AG08395 (cell line): ENCODE measurements at places on chromosomes 2 and 18.

DNA sequence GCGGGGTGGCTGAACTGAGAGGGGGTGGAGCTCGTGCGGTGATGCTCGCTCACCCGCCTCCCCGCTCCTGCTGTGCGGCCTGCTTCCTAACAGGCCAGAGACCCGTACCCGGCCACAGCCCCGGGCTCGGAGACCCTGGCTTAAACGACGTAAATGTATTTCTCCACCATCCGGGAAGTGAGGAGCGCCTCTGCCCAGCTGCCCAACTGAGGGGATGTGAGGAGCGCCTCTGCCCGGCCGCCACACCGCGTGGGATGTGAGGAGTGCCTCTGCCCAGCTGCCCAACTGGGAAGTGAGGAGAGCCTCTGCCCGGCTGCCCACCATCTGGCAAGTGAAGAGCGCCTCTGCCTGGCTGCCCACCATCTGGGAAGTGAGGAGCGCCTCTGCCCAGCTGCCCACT lies 110.6 kb downstream of the HS6ST1 start:
- no peak for DNase-seq

DNA sequence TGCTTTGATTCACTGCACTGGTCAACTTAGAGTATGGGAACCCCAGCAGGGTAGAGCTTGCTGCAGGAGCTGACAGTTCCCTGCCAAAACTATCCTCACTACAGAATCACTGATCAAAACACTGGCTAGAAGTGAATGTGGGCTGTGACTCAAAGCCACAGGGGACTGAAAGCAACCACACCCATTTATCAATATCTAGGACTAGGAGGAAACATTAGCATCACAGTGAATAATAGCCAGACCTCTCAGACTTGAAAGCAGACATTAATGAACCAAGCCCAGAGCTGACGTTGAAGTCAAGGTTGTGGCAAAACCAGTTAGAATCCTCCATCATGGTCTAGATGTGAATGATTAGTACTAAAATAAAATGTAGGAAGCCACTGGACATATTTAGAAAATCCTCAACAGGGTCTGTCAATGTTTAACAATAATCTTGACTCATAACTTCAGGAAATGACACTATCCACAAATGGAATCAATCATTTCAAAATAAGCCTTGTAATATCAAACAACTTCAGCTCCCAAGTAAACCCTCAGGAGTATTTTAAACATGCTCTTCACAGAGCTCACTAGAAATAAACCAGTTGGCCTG lies 131.4 kb downstream of the CDH20 start:
- DNase-seq = no peak

- peak; percentile 66 for DNase-seq
Measured at GRCh38 chr2:226699321-226699720, 100.3 kb downstream of the IRS1 start.

GRCh38 chr2:44838116-44838790 lies 103.2 kb upstream of the SIX3 start:
- no peak for DNase-seq

DNA sequence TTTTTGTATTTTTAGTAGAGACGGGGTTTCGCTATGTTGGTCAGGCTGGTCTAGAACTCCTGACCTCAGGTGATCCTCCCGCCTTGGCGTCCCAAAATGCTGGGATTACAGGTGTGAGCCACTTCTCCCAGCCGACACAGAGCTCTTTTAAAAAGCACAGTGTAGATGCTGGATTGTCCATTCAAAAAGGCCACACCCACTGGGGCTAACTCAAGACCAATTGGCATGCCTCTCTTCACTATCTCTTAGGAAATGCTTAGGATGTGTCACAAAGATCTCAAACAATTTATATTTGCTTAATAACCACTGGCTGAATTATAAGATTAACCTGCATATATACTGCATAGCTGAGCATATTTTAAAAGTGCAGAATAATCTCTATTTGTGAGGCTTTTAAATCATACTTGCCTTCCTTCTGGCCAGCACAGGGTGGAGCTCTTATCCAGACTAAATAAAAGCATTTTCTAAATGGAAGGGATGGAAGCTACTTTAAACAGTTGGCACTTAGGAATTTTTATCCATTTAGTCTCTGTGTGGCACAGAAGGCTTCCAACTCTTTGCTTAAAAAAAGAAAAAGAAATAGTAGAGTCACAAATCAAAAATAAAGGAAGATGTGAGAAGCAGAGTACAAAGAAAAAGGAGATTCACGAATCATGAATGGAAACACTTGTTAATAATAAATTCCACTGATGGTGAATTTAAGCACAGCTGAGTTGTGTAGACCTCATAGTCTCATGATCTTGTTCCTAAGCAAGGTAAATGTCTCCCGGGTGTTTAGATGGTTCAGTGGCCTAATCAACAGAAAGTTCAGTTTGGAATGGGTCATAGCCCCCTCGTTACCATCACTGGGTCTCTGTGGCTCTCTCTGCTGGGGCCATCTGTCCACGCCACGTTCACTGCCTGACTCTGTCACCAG lies 22.4 kb downstream of the CRYGD start:
- DNase-seq = peak; percentile 26

- no peak for DNase-seq
Measured at GRCh38 chr2:232030229-232030628, 68.7 kb downstream of the DIS3L2 start.

DNA sequence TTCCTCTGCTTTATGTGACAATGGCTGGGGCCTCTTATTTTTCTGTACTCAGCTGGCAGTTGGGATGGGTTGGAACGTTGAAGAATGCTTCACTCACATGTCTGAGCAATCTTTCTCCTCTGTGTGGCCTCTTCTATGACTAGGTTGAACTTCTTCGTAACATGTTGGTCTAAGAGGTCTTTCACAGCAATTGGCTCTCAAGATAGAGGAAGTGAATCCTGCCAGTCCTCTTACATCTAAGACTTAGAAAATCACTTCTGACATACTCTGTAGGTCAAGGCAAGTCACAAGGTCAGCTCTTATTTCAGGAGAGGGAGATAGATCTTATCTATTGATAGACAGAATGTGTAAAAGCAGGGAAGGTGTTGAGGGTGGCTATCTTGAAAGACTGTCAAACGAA lies 174.1 kb downstream of the NYAP2 start:
- DNase-seq = no peak

DNA sequence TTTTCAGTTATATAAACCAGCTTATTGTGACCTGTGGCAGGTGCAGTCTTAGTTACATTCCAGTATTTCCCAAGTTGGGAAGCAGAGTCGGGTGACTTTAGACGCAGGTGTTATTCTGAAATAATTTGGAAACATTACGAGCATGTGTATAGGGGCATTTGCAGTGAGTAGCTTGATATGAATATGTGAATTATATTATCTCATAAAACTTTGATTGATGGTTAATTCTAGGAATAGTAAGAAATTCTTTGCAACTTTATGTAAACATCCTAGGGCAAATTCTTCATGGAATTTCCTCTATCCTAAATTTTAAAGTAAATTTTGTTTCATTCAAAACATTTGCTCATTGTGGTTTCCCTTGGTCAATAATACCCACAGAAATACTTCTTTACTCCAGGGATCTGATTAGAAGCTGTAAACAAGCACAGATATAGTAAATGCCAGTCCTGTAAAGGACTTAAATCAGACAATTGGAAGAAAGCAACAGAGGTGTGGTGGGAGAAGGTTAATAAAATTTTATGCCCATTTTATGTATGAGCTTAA lies 580.6 kb upstream of the CDH2 start:
- DNase-seq = no peak

DNA sequence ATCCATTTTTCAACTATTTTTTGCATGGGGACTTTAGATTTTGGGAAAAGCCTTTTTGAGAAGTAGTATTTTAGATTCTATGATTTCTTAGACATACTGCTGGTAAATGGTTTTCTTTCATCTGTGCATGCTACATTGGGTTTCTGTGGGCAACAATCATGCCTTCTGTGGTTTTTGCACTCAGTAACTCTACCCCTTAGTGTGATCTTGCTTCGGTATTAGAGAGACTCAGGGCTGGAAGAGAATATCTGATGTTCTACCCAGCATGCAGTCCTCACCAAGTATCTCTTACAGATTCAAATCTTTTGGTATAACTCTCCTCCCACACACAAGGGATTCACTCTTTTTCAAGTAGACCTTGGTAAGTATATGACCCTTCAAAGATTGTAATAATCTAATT lies 183.0 kb downstream of the PMAIP1 start:
- no peak for DNase-seq

DNA sequence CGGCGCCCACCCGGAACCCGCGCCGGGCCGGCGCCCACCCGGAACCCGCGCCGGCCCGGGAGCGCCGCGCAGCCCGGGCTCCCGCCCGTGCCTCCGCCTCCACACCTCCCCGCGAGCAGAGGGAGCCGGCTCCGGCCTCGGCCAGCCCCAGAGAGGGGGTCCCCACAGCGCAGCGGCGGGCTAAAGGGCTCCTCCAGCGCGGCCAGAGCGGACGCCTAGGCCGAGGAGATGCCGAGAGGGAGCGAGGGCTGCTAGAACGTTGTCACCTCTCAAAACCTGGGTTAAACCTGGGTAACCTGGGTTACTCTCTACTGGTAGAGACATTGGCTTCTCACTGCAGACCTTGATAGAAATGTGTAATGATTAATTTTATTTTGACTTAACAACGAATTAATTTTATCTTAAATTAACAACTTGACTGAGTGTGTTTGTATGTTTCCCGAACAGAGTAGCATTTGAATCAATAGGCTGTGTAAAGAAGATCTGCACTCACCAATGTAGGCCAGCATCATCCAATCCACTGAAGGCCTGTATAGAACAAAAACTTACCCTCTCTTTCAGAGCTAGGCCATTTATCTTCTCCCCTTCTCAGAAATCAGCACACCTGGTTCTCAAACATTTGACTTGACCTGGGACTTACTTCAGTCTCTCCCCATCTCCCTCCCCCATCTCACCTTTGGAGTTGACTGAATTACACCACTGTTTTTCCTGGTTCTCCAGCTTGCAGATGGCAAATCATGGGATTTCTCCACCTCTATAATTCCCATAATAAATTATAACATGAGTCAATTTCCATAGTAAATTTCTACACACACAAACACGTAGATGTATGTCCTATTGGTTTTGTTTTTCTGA lies 242.7 kb downstream of the ASXL3 start:
- DNase-seq = no peak

- no peak for DNase-seq
Measured at GRCh38 chr2:60354713-60355112, 198.7 kb downstream of the BCL11A start.

DNA sequence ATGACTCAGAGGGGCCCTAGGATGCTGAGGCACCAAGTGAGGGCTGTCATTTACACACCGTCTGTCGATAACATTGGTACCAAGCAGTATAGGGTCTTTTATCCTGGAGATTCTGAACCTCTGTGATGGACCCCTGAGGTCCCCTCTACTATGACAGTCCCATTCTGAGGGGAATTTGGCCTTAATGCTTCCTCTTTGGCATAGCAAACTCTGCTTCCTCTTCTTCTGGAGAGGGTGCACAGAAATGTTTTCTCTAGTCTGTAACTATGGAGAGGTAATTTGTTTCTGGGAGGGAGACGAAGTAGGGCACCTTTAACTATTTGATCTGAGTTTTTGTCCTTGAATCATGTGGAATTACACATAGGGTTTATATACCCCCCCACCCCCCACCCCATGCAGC lies 44.8 kb downstream of the INPP4A start:
- no peak for DNase-seq

DNA sequence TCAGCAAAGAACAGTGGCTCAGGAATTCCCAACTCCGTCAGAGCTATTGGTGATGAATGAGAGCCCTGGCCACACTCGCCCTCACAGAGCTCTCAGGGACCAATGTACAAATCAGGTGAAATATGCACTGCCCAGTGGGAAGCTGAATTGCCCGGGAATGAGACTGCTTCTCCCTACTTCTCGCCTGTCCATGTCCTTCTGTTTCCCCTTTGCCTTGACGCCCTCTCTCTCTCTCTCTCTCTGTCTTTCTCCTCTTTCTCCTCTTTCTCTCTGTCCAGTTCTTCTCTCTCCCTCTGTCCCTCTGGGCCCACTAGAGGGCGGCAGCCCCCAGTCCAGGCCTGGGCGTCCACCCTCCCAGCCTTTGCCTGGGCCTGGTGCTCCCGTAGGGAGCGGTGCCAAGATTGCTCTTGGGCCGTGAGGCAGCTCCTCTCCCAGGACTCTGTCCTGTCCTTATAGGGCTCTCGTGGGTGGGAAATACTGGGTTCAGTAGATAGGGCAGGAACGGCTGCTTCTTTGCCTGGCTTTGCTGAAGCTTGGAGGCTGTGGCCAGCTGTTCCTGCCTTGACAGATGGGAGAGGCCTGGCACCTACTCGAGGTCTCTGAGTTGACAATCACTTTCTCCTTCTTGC lies 28.4 kb upstream of the PUM2 start:
- peak; percentile 91 for DNase-seq

DNA sequence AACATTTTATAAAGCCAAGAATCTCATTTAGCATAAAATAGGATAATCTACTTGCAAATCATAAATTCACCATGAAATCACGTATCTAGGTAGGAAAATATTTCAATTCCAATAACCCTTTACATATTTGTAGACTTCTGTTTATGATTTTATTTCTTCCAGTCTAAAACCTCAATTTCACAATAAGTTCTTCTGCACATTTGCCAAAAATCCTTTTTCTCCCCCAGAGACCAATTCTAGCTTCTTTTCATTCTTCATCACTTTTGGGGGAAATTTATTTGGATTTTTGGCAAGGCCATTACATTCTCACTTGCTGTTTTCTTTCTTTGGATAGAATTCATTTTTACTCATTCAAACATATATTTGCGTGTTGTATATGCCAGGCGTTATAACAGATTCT lies 86.8 kb downstream of the SPRED2 start:
- peak; percentile 48 for DNase-seq

GRCh38 chr2:140759426-140760156 lies 1371.2 kb downstream of the LRP1B start:
- no peak for DNase-seq

DNA sequence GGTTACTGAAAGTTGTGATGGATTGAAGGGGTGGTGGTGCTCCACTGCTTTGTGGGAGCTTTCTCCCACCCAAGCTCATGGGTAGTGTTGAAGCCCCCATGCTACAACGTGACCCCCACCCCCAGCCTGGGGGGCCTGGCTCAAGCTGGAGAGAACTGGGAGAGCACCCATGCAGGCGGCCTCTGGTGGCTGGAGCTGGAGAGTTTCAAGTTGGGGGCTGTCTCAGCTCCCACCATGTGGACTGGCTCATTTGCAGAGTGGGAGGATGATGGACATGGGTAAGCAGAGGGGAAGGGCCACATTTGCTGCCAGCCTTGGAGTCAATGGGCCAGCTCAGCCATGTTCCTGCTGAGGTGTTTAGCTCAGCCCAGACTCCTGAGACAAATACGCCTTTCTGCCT lies 62.8 kb downstream of the INPP4A start:
- no peak for DNase-seq

- no peak for DNase-seq
Measured at GRCh38 chr2:44398243-44398897, 36.6 kb downstream of the CAMKMT start.

DNA sequence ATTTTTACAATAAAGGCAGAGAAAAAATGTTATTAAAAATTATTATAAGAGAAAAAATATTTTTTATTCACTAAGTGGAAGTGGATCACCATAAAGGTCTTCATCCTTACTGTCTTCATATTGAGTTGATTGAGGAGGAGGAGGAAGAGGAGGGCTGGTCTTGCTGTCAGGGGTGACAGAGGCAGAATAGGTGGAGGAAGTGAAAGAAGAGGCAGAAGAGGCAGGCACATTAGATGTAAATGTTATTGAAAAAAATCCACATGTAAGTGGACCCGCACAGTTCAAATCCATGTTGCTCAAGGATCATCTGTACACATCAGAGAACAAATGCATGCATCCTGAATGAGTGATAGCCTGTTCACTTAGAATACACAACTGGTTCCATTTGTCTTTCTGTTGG lies 6.4 kb upstream of the SPATS2L start:
- DNase-seq = no peak
